ENCODE measurements at places on chromosomes 1 and 21.

DNA sequence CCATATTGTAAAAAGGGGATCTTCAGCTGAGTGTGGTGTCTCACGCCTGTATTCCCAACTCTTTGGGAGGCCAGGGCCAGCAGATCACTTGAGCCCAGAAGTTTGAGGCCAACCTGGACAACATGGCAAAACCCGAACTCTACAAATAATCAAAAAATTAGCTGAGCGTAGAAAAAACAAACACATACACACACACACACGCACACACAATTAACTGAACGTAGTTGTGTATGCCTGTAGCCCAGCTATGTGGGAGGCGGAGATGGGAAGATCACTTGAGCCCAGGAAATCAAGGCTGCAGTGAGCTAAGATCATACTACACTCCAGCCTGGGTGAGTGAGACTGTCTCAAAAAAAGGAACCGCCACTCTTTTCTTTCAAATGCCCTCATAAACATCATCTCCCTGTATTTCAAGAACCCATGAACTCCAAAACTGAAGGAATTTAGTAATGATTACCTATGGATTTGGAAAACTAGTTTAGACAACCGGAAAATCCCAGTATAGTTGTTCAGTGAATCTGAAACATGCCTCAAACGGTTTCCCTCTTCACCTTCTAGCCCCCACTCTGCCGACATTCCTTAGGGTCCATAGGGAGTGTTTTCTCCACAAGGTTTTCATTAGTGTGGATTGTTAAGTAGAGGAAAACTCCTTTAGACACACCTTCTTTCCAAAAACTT is 4.5 kb downstream of the TXNIP start:
- DNase-seq = no peak

DNA sequence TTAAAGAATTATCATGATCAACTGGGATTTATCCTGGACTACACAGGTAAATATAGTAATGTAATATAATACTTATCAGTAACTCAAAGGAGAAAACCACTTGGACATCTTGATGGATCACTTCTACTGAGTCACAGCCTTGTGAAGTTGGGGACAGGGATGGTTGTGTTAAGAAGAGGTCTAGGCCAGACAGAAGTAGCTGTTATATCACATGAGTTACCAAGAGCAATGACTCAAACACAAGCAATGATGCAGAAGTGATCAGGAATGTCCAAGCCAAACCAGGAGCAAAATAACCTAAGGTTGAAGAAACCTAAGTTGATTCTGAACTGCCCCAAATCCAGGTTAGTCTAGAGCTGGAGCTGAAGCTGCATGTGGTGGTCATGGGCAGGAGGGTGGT is 424.5 kb upstream of the DAB1 start:
- DNase-seq = no peak

DNA sequence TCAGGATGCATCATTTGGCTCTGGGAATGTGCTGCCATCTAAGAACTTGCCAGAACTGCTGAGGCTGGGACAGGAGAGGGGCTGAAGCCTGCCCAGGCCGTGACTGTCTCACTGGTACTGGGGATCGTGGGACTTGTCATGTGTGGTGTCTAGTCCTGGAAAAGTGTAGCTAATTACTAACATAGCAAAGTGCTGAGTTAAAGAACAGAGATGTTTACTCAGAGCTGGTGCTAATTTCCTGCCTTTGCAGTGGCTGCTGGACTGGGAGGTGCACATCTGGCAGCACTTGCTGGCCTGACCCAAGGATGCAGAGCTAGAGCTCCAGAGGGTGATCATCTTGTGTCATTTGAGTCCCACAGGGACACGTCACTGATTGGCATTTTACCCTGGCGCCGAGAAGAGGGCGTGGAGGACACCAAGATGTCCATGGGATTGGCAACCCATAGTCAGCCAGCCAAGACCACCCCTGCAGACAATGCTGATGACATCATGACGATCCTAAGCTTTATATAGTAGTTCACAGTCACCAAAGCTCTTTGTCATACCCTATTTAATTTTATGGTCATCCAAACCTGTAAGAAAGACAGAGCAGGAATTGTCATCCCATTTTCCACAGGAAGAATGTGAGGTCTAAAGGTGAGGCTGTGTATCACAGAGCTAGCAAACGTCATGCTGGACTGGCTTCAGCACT is 110.1 kb upstream of the SLC44A3 start:
- no peak for DNase-seq

DNA sequence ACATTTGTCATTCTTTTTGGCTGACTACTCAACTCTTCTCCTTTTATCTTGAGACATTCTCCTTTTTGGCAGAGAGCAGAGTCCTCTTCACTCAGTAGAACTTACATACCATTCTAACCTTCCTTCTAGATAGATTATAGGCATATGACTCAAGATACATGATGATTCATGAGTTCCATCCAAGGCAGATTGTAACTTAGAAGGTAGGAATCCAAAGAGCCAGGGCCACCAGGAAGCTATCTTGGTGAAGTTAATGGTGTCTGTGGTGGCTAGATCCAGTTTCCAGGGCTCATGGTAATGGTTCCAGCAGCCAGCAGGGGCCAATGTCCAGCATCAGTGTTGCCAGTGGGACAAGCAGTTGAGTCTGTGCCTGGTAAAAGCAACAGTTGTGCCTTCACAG is 76.1 kb upstream of the KIAA0040 start:
- no peak for DNase-seq

DNA sequence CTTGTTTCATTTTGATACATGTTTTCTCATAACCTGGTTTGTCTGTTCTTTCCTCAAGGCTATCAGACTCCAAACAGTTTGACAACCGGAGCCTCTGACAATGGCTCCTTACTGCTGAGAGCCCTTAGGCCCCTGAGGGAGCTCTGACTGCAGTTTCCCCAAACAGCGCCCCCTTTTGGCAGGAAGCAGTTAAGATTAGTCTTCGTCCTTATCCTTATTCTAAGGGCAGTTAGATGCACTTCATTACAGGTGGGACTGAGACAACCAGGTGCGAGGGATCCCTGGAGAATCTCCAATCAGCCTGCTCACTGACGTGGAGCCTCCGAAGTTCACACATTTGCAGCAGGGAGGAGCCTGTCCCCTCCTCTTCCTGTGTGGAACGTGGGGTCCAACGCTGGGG is 393.1 kb downstream of the BRINP3 start:
- DNase-seq = no peak

DNA sequence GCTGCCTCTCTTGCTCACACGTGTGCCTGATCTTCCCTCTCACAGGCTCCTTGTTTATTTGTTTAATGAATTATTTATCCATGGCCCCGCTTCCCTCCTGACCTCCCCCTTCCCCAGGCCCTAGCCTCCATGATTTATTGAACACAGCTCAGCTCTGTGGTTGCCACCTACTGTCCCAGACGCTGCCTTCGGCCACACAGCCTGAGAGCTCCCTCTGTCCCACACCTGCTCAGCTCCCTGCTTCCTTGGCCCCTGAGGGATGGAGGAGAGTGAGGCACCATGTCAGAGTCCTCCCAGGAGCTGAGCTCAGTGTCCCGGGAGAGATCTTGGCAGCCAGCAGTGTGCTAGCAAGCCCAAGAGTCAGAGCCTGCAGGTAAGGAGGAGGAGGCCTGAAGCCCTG is 3.1 kb upstream of the EFNA3 start:
- DNase-seq = no peak

DNA sequence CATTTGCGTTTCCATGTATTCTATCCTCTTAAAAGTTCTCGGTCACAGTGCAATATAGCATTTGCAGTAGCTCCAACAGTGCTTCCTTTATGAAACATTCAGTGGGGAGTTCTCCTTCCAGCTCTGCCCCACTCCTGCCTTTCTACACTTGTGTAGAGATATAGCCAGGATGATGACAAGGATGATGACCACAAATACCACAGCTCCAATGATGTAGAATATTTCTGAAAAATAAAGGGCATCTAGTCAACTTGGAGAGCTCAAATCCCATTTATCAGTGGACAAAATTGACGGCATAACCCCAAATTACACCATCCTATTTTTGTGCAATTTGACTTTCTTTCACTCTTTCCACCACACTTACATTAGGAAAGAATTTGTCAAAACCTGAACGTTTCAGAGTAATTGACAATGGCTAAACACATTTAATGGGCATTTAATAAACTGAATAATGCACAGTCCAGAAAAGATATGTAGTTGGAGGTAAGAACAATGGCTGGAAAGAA is 11.1 kb downstream of the F3 start:
- no peak for DNase-seq

DNA sequence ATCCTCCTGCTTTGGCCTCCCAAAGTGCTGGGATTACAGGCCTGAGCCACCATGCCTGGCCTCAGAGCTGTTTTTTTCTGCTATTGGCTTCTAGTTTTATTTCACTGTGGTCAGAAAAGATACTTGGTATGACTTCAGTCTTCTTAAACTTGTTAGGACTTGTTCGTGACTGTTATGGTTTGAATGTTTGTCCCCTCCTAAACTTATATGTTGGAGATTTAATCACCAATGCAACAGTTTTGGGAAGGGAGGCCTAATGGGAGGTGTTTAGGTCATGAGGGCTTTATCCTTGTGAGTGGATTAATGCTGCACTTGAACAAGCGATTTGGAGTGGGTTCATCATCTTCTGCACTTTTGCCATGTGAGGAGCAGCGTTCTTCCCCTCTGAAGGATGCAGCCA is 24.5 kb upstream of the SOD1 start:
- DNase-seq = no peak

DNA sequence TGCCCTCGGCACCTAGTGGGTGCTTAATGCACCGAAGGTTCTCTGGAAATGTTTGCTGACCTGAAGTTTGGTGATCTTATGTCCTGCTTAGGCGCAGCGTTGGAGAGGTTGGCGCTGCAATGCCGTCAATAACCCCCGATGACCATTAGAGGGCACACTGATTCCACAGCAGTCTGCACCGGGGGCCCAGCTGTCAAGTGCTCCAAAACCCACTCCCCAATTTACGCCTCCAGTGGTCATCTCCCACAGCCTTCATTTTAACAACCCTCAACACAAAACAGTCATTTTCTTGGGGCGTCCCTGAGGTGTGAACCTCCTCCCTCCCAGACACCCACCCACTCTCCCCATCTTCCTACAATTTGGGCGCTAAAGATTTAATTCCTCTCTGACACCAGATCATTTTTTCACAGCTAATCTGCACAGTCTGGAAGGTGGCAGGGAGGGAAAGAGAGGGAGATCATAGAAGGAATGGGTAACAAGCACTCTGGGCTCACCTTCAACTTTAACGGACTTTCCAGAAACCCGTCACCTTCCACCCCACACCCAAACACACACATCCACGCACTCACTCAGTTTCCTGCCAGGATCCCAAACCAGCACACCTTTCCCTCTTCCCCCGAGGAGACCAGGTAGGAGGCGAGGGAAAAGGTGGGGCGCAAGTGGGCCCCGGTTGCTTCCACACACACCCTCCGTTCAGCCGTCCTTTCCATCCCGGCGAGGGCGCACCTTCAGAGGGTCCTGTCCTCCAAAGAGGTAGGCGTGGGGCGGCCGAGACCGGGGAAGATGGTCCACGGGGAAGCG is 570 bp upstream of the NPR1 start:
- no peak for DNase-seq

DNA sequence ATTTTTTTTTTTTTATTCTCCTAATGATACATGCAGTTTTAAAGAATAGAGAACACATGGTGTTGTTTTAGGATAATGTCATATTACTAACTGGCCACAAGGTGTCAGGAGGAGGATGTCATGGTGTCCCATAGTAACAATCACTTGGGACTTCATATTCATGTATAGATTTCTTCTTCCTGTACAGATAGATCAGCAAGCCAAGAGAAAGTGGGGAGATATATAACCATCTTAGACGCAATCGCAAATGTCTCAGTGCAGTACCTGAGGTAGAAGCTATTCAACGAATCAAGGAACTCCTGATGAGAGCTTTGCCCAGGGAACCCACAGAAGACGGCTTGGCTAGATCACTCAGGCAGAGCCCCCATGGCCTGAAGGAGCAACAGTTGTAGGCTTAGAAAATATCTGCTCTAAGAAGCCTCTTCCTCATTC is 12.3 kb downstream of the OR2T11 start:
- no peak for DNase-seq
